ENCODE measurements at places on chromosomes 3 and 15.

GRCh38 chr3:113204371-113204770, 7.0 kb upstream of the BOC start:
- no peak for DNase-seq

DNA sequence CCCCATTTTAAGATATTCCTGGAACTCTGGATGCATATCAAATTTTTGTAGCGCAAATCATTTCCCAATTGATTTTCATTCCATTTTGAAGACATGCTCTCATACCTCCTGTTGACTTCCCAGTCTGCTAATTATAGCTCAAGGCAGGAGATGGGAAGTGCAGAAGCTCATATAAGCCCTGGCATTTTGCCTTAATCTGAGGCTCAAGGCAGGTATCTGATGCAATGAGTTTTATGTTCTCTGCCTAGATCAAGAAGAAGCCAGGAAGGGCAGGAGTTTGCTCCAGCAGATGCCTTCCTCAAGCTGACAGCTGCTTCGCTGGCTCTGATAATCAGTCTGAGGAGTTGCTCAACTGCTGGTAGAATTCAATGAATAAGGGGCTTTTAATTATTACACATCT, 65.6 kb upstream of the NEDD4 start:
- DNase-seq: no peak

GRCh38 chr3:170076715-170077238, 39.0 kb downstream of the GPR160 start:
- peak; percentile 59 for DNase-seq

DNA sequence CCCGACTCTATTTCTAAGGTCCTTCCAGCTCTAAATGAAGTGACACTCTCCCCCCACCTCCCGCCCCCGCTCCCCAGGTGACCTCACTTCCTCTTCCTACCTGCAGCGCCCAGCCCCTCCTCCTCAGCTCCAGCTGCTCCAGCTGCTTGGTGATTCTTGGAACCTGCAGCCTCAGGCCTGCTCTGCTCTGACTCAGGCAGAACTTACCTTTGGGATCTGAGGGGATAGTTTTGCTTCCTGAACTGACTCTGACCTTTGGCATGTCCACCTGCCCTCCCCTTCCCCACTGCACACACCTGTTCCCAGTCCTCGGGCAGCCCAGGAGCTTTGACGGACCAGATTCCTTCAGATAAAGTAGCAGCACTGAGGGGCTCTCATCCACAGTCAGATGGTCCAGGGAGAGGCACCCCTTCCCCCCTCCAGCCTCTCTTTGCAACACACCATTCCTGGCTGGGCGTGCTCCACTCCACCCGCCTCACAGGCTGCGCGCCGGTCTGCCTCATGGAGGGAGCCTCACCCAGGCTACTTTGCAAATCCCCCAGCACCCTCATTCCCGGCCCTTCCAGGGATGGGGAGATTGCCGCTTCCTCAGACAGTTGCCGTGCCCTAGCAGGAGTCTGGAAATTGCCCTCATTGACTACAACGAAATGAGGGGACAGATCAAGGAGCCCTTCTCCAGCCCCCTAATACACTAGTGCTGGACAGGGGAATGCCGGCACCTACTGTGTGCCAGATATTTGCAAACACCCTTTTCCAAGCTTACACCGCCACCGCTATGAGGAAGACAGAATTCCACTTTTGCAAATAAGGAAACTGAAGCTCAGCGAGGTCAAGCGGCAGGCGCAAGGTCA, 692 bp upstream of the C15orf39 start:
- DNase-seq: no peak

GRCh38 chr3:195895861-195896360, 12.4 kb downstream of the TNK2 start:
- DNase-seq: no peak

DNA sequence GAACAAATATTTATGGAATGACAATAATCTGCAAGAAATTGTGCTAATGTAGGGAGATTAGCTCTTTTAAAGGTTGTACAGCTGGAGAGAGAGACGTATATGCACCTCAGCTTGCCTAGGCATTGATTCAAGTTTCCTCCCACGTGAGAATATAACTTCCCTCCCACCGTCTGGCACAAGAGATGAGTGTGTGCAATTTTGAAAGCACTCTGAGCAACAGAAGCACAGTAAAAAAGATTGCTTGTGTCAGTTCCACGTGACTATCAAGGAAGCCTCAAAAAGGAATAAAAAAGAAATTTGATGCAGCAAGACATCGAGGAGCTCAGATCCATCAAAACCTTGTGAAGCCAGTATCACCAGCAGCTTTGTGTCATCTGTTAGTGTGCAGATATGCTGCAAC, 435.3 kb downstream of the TUSC7 start:
- DNase-seq: no peak

DNA sequence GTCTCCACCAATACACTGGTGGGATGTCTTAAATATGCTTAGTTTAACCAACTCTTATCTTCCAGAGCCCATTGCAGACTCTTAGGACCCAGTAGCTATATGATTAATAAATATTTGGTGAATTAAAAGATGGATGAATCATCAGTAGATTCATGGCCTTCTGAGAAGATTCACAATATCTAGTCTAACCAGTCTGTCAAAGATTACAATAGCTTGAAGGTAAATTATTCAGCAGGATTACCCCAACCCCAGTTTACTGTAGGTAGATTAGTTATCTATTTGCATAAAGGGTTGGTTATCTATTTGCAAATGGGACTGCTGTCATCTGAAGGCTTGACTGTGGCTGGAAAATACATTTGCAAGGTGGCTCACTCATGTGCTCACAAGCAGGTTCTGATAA, 239.4 kb upstream of the THRB start:
- DNase-seq: no peak

GRCh38 chr3:146277953-146278631, 27.2 kb upstream of the PLSCR4 start:
- DNase-seq: peak; percentile 65

- DNase-seq: no peak
Measured at GRCh38 chr3:126540951-126541627, 17.1 kb downstream of the CHST13 start.

- DNase-seq: no peak
Measured at GRCh38 chr3:126256251-126256650, 75.9 kb upstream of the ALDH1L1 start.

- no peak for DNase-seq
Measured at GRCh38 chr3:47579875-47580274, 1.2 kb upstream of the CSPG5 start.

DNA sequence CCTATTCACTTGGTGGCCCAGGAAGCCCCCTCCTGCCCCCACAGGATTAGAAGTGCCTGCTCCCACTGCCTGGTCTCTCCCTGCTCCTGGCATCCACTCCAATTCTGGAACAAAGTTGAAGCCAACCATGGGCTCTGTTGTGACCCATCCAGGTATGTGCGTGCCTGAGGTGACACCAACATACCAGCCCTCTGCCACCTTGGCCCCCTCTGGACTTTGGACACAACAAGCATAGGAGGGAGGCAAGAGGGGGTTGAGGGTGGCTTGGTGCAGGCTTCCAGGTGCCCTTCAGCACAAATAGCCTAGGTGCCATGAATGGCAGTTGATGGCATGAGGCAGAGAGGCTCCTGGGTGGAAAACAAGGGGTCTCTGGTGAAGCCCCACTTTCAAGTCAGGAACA, 600.9 kb downstream of the SI start:
- DNase-seq: no peak

- DNase-seq: no peak
Measured at GRCh38 chr3:44926921-44927320, 49.1 kb downstream of the ZDHHC3 start.

- no peak for DNase-seq
Measured at GRCh38 chr3:47580481-47580880, 1.8 kb upstream of the CSPG5 start.

DNA sequence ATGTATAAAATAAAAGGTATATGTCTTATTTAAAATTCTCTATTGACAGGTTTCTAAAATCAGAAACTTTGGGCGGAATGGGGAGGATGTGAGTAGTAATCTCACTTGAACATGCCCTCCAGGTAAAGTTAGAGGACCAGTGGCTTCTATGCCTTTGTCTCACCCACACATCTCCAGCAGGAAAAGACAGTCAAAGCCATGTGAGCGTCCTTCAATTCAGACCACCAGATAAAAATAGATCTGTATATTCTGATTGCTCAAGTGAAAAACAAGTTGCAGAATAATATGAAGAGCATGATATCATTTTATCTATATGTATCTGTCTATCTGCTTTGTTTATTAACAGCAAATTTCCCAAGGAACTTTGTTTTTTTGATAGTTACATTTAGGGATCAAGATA, 152.2 kb downstream of the TMCO5A start:
- no peak for DNase-seq

DNA sequence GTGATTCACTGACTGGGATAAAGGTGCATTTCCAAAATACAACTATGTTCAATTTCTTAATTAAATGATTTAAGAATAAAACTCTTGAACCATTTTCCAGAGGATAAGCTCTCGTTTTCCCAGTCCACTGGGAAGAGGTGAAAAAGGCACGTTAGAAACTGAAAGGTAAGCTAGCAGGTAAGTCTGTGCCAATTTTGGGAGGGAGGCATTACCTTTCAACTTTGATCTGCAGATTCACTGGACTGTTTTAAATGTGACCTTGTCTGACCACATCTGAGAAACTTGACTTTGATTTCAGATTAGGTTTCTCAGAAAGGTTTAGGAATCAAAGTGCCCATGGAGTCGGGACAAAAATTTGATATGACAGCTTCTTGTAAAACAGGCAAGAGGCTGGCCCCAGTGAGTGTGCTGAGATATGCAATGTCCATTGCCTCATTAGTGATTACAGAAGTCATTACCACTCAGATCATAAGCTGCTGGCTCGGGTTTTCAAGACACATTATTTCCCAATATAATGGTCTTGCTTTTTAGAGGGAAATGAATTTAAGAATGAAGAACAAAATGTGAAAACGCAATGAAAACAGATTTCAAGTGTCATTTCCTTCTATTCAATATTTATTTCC, 118.8 kb downstream of the ADAMTS9 start:
- DNase-seq: no peak

DNA sequence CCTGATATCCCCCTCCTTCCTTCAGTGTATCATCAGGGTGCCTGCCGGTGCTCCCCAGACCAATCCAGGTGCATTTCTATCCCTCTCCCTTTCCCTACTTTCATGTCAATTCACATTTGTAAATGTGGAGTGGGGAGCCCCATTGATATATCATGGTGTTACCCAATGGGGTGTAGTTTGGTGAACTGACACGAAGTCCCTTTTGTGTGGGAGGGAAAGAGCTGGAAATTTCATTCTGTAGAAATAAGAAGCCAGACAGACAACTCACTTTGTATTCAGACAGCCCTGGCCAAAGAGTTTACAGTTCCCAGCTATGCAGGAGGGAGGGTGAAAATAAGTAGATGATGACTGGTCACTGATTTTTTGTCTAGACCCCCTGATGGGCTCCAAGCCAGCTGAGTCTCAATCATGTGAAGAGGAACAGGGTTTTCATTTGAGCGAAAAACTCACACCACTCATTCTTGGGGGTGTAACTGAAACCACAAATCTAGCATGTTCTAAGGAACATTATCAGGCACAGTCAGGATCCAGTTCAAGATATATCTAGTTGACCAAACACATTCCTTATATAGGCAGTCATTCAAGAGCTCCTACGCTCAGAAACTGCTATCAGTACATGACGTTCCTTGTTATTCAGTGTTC, 58.9 kb downstream of the LMCD1 start:
- DNase-seq: peak; percentile 63

DNA sequence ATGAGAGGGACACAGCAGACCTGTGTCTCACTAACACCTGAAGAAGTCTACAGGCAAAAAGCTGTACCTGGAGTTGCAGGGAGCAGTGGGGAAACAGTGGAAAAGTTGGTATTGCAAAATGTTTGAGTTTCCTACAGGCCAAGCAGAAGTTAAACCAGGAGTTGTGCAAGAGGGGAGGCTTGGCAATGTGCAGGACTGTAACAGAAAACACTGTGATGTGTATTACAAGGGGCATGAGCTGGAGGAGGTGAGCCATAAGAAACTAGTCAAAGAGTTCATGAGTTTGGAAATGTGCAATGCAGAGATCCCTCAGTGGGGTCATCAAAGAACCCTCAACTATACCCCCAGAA, 47.1 kb upstream of the SERPINI2 start:
- DNase-seq: no peak

DNA sequence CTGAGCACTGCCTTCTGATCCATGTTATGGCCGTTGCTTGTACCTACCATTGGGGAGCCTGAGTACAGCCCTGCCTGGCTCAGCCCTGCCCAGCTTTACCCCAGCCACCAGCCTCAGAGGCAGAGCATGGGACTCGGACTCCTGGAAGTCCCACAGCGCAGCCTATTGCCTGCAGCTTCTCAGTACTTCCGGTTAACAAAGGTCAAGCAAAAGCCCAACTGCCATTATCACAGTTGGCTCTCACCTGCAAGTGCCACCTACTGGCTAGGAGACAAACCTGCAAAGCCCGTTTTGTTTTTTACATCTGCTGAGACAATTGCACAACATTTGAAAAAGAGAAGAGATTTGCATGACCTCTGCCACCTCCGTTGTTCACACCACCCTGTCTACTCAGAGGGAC, 1081.7 kb downstream of the NAALADL2 start:
- no peak for DNase-seq

DNA sequence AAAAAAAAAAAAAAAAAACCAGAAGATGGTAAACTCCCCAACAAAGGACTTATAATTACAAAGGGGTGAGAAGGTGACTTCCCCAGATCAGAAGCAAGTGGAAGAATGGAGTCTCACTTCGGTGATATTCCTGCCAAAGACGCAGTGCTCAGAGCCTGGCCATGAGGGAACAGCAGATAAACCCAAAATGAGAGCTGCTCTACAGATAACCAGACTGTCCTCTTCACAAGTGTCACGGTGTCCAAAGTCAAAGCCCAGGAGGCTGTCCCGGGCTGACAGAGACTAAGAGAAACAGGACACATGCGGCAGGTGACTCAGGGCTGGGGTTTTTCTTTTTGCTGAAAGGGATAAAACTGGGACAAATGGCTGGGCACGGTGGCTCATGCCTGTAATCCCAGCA, 48.8 kb downstream of the HMCES start:
- DNase-seq: no peak
